ENCODE measurements at places on chromosomes 5 and 9.

- no peak for DNase-seq
Observed at GRCh38 chr9:126058011-126058531, 268.6 kb upstream of the MVB12B start.

DNA sequence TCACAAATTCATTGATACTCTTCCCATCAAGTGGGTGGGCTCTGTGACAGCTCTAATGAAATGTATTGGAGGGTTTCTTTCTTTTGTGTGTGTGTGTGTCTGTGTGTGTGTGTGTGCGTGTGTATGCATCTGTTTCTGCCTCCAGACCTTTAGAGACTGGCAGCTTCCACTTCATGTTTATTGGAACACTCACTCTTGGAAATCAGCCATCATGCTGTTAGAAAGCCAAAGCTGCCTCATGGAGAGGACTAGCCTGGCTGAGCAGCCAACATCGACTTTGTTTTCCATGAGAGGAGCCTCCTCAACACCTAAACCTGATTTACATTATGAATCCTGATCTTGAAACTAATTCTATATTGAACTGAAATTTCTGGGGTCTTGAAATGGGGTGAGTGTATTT, 128.5 kb upstream of the FAM174A start:
- DNase-seq = no peak

GRCh38 chr5:72895758-72896157, 60.1 kb upstream of the FCHO2 start:
- DNase-seq = no peak

- DNase-seq = no peak
Observed at GRCh38 chr5:1564824-1565736, 41.3 kb upstream of the LPCAT1 start.

DNA sequence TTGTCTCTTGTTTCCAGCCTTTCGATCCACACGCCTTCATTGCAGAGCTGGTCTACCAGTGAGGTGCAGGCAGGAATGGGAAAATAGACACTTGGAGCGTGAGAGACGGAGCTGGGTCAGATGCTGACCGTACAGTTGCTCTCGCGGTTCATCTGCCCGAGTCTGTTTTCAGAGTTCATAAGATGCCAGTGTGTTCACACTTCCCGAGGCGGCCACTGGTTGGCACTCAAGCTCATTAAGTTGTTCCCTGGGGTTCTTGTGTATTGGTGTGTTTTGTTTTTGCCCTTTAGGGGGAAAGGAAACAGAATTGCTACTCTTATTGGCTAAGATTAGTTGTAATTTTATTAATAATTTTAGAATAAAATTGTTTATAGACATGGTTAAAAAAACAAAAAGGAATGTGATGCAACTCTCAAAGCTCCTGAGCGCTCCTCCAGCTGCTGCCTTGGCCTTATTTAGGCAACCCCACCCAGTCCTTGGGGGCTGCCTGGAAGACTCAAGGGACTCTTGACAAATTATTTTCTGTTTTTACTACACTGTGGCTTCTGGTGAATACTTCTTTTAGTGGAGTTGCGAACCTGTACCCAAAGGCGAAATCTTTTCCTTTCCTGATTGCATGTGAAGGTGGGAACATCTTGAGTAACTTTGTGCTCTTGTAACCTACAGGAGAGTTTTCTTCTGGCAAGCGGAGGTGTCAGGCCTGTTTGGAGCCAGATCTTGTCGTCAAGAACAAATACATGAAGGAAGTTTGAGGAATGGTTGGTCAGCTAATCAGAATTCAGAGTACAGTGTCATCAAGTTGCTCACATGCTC, 146.1 kb downstream of the MAST4 start:
- DNase-seq = no peak

DNA sequence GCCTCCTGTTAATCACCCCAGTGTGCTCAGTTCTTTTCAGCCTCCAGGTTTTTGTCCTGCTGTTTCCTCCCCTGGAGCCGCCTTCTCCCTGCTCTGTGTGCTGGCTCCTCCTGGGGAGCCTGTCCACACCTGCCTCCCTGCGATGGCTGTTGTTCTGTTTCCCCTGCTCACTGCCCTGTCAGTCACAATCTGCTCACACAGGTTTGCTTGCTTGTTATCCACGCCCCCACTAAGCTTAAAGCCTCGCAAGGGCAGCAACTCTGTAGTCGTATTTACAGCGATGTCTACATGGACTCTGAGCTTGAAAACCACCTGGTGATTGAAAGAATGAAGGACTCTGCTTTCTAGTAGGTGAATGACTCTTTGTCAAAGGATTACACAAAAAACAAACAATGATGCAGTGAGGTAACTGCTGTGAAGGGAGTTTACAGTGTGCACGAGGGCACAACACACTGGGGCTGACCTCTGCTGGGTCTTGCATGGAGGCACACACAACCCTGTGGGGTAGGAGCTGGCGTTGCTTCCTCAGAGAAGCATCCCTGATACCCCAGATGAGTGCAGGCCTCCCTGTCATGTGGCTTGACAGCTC, 39.6 kb upstream of the TEX48 start:
- DNase-seq = no peak

DNA sequence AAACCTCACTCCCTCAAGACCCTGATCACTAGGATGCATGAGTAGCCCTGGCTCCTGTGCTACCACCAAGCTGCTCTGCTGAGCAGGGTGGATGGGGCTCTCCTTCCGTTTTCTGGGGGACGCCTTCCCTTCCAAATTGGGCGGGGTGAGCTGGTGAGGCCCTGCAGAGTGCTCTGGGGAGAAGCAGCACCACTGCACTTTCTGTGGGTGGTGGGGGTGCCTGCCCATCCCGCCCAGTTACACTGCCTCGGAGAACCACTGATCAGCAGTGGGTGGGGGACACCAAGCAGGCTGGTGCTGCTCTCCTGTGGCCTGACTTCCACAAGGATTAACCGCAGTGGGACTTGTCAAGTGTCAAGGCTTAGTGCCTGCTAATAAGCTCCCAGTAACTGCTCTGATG, 19.0 kb downstream of the GFPT2 start:
- no peak for DNase-seq

- DNase-seq = no peak
Observed at GRCh38 chr5:66582499-66583165, 13.6 kb upstream of the MAST4 start.

DNA sequence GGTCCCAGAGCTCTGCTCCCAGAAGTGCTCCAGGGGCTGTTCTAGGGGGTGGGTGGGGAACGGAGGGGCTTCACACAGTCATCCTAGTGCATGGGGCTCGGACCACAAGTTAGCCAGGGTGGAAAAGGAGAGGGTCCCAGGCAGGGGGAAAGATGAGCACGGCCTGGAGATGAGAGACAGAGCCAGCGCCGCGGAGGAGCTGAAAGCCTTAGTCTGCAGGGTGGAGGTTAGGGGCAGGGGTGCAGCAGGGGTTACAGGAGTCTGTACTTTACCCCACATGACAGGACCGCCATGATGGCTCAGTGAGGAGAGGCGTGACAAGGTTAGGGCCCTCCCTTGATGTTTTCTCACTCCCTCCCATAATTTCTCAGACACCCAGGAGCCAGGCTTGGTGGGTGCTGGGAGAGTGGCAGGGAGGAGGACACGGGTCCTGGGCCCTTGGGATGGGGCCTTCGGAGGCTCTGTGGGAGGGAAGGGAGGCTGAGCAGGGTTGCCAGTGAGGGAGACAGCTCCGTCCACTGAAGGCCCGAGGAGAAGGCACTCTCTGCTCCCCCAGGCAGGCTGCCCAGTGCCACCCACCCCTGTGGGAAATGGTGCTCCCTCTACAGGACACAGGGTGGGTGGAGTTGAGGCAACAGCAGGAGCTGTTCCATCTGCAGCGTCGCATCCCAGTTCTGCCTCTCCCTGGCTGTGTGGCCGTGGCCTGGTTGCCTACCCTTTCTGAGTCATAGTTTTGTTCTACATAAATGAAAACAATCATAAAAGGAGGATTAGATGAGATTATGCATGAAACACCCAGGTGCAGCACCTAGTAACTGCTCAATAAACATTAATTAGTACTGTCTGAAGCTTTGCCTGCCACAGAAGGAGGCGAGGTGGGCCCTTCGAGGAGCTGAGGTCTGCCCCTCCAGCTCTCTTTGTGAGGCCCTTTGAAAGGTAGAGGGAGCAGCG, 66.2 kb downstream of the NDST1 start:
- DNase-seq = no peak

- DNase-seq = no peak
Observed at GRCh38 chr5:54212331-54212730, 98.0 kb downstream of the ARL15 start.

DNA sequence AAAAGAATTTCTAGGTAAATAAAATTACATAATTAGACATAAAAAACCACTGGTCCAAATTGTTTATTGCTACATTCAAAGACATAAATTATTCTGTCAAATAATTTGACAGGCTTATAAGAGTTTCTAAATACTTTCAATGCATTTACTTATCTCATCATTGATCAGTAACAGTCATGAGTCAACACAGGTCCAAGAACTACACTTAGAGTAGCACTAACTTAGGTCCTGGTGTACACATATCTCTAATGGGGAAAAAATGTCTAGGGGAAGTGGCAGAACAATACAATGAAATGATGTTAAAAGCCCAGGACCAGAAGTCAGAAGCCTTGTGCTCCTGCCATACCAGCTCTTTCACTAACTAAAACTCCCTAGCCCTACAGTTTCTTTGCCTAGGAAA, 96.5 kb upstream of the SLCO6A1 start:
- DNase-seq = no peak

GRCh38 chr5:72505016-72505415, 2.2 kb downstream of the ZNF366 start:
- DNase-seq = no peak
